ENCODE measurements at places on chromosomes 7 and 10.

- DNase-seq = no peak
Observed at GRCh38 chr10:3265088-3265487, 92.5 kb upstream of the PITRM1 start.

- DNase-seq = no peak
Observed at GRCh38 chr7:15838265-15838664, 151.8 kb upstream of the MEOX2 start.

- DNase-seq = no peak
Observed at GRCh38 chr7:148856578-148856881, 27.6 kb downstream of the EZH2 start.

GRCh38 chr10:69335063-69335587, 56.8 kb downstream of the HK1 start:
- no peak for DNase-seq

- no peak for DNase-seq
Observed at GRCh38 chr7:77456696-77457095, 40.5 kb upstream of the GSAP start.

- DNase-seq = peak; percentile 21
Observed at GRCh38 chr10:17454161-17455014, at the start of gene ST8SIA6. Gene ST8SIA6 (minus strand): TSS chr10:17454595. CDS start chr10:17454255, 340 bp downstream.

DNA sequence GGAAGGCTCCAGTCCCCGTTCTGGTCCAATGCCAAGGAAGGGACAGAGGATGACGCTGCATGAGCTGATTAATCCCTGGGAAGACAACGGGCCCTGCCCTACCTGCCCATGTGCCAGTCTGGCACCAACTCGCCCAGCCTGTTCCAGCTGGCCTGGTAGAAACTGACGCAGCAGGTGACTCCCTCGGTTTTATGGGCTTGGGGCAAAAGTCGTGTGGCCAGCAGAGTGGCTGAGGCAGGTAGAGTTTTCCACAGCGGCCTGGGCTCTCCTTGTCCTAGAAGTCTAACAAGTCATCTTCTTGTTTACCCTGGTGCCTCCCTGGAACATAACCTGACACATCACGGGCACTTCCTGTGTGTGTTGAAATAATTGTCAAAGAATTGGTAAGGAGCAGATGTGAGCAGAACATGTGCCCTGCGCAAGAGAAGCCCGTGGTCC, 20.4 kb upstream of the LMTK2 start:
- DNase-seq = no peak

DNA sequence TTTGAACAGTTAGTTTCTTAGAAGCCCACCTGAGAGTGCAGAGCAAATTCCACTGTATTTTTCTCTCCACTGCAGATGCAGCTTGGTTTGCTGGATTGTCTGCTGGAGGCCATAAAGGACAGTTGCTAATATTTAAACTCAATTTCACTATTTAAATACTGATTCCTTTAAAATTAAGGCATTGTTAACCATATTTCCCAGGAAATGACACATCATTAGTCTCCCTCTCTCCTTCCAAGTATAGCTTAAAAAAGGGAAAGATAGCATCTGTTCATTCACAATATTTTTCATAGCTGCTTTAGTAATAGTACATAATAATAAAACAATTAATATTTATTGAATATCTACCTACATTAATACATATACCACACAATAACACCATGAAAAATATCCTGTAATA, 252.9 kb downstream of the HGF start:
- DNase-seq = no peak

DNA sequence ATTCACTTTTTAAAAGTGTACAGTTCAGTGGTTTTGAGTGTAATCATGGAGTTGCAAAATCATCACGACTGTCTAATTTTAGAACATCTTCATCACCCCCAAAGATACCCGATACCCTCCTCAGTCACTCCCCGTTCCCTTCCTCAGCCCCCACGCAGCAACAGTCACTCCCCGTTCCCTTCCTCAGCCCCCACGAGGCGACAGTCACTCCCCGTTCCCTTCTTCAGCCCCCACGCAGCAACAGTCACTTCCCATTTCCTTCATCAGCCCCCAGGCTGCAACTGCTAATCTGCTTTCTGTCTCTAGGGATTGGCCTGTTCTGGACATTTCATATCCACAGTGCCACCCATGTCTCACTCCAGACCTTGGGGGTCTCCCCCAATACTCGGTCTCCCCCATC, 161.6 kb upstream of the PPP2R2D start:
- DNase-seq = no peak

DNA sequence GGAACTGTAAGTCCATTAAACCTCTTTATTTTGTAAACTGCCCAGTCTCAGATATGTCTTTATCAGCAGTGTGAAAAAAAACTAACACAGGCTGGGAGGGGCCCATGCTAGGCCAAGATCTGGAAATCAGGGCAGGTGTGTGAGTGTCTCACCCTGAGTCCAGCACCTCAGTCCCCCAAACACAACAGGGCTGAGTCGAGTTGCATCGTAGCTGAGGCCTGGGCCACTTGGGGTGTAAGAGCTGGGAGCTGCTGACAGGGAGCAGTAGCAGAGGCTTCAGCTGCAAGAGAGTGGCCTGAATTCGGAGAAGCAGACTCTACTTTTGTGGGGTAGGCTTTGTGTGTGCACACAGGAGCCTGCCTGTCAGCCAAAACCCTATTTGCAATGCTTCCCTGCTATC, 553.1 kb downstream of the PTPRN2 start:
- DNase-seq = no peak

- no peak for DNase-seq
Observed at GRCh38 chr10:13511409-13511808, 17.4 kb downstream of the BEND7 start.

DNA sequence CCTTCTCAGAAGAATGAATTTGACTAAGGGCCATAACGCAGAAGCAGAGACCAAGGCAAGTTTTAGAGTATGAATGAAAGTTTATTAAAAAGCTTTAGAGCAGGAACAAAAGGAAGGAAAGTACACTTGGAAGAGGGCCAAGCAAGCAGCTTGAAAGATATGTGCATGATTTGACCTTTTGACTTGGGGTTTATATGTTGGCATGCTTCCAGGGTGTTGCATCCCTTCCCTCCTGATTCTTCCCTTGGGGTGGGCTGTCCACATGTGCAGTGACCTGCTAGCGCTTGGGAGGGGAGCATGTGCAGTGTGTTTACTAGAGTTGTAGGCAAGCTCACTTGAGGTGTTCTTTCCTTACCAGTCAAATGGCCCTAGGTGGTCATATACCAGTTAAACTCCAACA, 37.9 kb upstream of the LRRN3 start:
- DNase-seq = no peak

- DNase-seq = no peak
Observed at GRCh38 chr7:116618338-116619128, 53.5 kb upstream of the MET start.

GRCh38 chr10:15462253-15462897, 91.3 kb upstream of the FAM171A1 start:
- DNase-seq = no peak

GRCh38 chr10:95279042-95279820, 11.6 kb downstream of the PDLIM1 start:
- DNase-seq = no peak

DNA sequence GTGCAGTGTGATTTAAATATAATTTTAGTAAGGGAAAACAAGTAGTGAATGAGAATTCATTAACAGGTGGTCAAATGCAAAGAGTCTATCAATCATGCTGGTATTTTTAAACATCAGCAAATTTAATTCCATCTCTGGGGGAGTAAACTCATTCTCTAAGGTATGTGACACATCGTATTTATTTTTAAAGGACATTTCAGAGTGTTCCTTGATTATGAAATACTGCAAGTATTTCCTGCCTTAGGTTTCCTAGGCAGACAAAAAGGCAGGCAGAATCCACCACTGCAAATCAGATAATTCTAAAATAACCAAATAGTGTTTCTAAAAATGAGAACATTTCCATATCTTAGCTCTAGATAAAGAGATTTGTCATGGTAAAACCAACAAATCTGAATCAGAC, 193.8 kb downstream of the LRRTM3 start:
- no peak for DNase-seq

- DNase-seq = no peak
Observed at GRCh38 chr7:1900847-1901246, 230.8 kb downstream of the ELFN1 start.

GRCh38 chr10:3825862-3826351, 40.9 kb upstream of the KLF6 start:
- DNase-seq = no peak

DNA sequence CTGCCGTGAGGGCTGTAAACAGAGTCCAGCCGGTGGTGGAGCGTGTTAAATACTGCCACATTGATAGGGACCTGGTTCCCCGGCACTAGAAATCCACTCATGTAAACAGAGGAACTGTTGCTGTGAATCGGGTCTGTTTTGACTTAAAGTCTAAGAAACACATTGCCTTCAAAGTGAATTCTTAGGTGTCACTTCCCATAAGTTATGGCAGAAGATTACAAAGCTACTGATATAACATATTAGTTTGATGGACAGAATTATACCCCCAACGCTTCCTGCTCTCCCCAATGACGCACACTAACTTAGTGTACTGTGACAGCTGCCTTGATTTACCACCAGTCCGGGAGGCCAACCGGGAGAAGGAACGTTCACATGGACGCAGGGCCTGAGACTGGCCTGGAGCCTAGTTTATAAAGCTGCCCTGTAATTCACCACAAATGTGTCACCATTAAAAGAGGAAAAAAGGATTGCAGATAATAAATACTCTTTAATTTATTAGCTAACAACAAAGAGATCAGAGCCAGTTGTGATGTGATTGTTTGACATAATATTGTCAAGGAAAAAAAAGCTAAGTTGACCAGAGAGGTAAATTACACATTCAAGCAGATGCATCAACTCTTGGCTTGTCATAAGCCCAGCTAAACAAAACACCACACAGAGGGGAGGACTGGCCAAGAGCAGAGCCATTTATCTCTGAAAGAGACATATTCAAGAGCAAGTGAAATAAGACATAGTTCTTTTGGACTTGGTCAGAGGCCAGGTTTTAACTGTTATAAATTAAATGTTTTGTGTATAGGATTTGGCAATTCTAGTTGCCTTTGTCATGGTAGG, 820.6 kb downstream of the LRMDA start:
- DNase-seq = no peak

DNA sequence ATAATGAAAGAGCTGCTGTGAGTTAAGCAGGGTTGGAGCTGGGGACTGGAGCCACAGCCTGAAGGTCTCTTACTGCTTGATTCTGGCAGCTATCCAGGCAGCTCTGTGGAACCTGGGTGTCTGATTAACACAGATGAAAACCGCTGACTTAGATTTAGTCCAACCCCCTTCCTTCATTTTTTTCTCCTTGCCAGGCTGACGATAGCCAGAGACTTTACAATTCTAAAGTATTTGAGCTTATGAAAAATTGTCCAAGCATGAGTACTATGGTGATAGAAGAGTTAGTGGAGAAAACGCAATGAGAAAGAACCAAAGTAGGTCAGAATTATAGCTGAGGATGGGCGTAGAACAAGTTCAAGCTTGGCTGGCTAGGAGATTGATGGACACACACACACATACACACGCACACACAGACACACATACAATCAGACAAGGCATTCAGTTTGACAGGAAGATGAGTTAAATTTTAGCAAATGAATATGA, 13.5 kb upstream of the GPR85 start:
- DNase-seq = no peak

DNA sequence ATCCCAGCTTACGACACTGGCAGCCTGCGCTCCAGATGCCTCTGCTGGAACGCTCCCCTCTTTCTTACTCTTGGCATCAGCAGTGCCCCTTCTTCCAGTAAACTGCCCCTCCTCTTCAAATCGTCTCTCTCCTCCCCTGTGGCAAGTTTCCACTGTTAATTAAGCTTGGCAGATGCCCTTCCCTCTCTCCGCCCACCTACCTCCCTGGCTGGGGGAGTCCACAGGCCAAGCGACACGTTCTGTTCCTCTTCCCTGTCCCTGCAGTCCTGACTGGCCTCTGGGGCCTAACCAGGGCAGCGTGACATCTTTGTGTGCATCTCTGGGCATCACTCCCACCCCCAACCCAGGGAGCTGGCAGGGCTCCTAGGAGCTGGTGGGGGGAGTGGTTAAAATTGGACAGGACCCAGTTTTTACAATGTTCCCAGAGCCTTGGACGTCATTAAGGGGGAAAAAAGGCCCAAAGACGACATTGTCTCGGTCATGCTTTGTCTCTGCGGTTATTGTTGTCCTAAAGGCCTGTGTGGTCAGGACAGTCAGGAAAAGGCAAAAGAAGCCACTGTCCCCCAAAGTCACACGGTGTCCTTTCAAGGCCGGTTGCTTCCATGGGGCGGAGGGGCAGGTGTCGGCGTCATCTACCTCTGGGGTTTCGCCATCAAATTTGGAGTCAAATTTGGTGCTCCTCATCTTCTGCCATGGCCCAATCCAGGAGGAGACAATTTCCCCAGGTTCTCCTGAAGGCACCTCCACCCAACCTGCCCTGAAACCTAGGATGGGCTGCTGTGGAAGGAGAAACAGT, 54.2 kb downstream of the DLG5 start:
- no peak for DNase-seq

DNA sequence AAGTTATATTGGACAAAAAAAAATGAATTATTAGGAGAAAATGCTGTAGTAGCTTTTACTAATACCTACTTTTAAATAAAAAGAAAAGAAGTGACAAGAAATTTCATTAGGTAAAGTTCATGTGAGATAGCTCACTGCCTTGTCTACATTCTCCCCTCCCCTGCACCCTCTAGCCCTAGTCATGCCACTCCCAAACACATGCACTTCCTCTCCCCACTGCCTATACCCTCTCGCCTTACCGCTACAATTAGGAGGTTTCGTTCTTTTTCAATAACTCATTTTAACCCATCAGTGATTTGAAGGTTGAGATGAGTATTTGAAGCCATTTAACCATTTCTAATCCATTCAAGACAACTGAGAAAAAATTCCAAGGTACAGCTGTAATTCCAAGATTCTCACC, 75.3 kb downstream of the HIBADH start:
- no peak for DNase-seq

- peak; percentile 33 for DNase-seq
Observed at GRCh38 chr7:35424869-35425495, 171.1 kb upstream of the TBX20 start.

DNA sequence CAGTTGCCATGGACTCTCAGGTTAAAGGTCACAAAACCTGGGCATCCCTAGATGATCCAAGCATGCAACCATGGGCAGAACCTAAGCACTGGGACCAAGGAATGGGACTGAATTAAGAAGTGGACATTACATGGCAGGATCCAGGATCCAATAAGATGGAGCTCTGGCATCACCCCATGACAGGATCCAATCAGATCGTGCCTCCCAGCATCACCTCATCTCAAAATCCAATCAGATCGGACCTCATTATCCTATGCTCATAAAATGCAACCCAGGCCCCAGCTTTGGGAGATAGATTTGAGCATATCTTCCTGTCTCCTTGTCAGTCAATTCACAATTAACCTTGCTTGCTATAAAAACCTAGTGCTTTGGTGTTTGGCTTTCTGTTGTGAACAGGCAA, 616.1 kb downstream of the PARD3 start:
- no peak for DNase-seq

GRCh38 chr10:132199268-132199853, 12.6 kb downstream of the DPYSL4 start:
- no peak for DNase-seq

GRCh38 chr10:84296091-84296981, 32.1 kb upstream of the CCSER2 start:
- DNase-seq = no peak

DNA sequence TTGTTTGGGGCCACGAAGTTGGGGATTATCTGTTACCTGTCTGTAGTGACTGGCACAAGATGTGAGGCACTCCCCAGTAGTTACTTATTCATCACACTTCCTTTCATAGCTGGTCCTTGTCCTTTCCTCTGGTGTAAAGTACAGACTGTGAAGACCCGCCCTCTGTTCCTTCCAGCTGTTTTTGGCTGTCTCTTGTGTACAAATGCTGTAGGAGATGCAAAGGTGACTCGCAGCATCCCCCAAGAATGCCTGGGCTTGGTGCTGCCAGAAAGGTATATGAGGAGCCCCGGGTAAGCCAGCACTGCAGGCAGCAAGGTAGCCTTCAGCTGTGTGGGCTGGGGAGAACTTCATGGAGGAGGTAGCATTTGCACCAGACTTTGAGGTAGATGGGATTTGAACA, 236.6 kb downstream of the EBF3 start:
- no peak for DNase-seq
